Fibroblast of lung (primary cell): ENCODE measurements at places on chromosomes 3 and 15. TPM values are rescaled to one million over a fixed set of nuclear protein-coding genes. Genes with fewer than 3 reads are reported as not detected.

Gene SLC24A5
- not detected in 2 replicates for total RNA-seq

Gene PLA2G4B
- 0.99 and 1.3 TPM in 2 replicates for total RNA-seq

Gene CLDN18
- total RNA-seq = not detected in 2 replicates

Gene SEMA3G
- total RNA-seq = under 0.01 and 0.17 TPM in 2 replicates

Gene HIGD2B
- total RNA-seq = 0.26 TPM in 1 of 2 replicates, not detected in the other

Gene ADAMTS17
- under 0.01 and 0.17 TPM in 2 replicates for total RNA-seq

Gene WDR49
- under 0.01 and 0.26 TPM in 2 replicates for total RNA-seq

Gene SMCO1
- total RNA-seq = not detected in 2 replicates

Gene SAXO2
- total RNA-seq = 0.66 and 1.8 TPM in 2 replicates

Gene MYEF2
- 6.2 and 13.5 TPM in 2 replicates for total RNA-seq

Gene WWTR1
- total RNA-seq = 13.7 and 14.1 TPM in 2 replicates

Gene CIB2
- total RNA-seq = 3.1 and 5.9 TPM in 2 replicates

Gene LSG1
- 34.7 and 35.3 TPM in 2 replicates for total RNA-seq

Gene TCF12
- 125 and 232 TPM in 2 replicates for total RNA-seq

Gene CMTM8
- total RNA-seq = under 0.01 and 0.26 TPM in 2 replicates

Gene SPATA12
- total RNA-seq = not detected in 2 replicates

Gene GP9
- total RNA-seq = not detected in 2 replicates

Gene TOMM70
- 50.8 and 56.1 TPM in 2 replicates for total RNA-seq

Gene MCF2L2
- total RNA-seq = under 0.01 TPM in 2 replicates

Gene CPEB1
- 24.9 and 62.3 TPM in 2 replicates for total RNA-seq

Gene NOX5
- under 0.01 and 0.33 TPM in 2 replicates for total RNA-seq

Gene SPINT1
- total RNA-seq = under 0.01 TPM in 2 replicates

Gene SERPINI2
- not detected in 2 replicates for total RNA-seq

Gene TRIM42
- total RNA-seq = not detected in 2 replicates

Gene EFHB
- 0.83 and 1.0 TPM in 2 replicates for total RNA-seq

Gene CPA3
- total RNA-seq = not detected in 2 replicates

Gene DNAJA4
- total RNA-seq = 4.1 and 7.9 TPM in 2 replicates
